Myocyte (in vitro differentiated cells): ENCODE measurements at places on chromosomes 13 and 19. TPM values are rescaled to one million over a fixed set of nuclear protein-coding genes. Genes with fewer than 3 reads are reported as not detected.

RAB3D gene
- total RNA-seq: 0.32 and 0.47 TPM in 2 replicates

P2RY11 gene
- 3.1 and 4.0 TPM in 2 replicates for total RNA-seq

COX7A1 gene
- not detected in 2 replicates for total RNA-seq

FFAR2 gene
- total RNA-seq: not detected in 2 replicates

GPR4 gene
- total RNA-seq: not detected in 2 replicates

ZNF571 gene
- 4.4 and 4.8 TPM in 2 replicates for total RNA-seq

SHKBP1 gene
- 27.8 and 32.2 TPM in 2 replicates for total RNA-seq
